Activated CD4-positive, alpha-beta memory T cell treated with anti-CD3 and anti-CD28 coated beads for 36 hours (primary cell): ENCODE measurements at places on chromosomes 3 and 15. TPM values are rescaled to one million over a fixed set of nuclear protein-coding genes. Genes with fewer than 3 reads are reported as not detected.
A peak's percentile ranks its signal among the peaks of the same experiment; 100 is the strongest.

GRCh38 chr3:86230762-86231161 lies 760.2 kb downstream of the VGLL3 start:
- no peak overlapping the region for H3K4me3 ChIP-seq
- no peaks in the 10 kb centered on the region for H3K4me1 ChIP-seq
- H3K36me3 ChIP-seq, result no peaks in the 10 kb centered on the region
- no peak for DNase-seq

DNA sequence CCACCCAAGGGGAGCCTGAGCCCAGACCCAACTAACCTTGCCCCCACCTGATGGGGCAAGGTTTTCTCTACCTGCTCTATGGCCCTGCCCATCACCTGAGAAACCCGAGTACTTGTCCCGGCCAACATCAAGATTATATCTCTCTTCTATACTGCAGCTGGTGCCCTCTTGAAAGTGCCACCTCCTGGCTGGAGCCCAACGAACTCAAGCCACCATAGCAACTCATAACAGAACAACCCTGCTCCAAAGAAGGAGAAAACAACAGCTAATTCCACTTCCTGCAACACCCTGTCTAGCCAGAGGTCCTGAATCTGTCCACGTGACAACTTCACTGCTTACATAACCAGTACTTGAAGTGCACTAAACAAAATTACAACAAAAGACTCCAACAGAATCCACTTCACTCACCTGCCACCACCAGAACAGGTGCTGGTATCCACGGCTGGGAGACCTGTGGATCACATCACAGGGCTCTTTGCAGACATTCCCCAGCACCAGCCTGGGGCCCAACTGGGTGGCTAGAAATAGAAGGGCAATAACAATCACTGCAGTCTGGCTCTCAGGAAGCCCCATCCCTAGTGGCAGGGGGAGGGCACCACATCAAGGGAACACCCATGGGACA lies 49.2 kb downstream of the PIERCE2 start:
- peaks cover 1% of the 10 kb centered on the region for H3K36me3 ChIP-seq
- H3K4me1 ChIP-seq, result no peaks in the 10 kb centered on the region
- no peak for DNase-seq
- H3K27me3 ChIP-seq, result peaks cover 7% of the 10 kb centered on the region

DNA sequence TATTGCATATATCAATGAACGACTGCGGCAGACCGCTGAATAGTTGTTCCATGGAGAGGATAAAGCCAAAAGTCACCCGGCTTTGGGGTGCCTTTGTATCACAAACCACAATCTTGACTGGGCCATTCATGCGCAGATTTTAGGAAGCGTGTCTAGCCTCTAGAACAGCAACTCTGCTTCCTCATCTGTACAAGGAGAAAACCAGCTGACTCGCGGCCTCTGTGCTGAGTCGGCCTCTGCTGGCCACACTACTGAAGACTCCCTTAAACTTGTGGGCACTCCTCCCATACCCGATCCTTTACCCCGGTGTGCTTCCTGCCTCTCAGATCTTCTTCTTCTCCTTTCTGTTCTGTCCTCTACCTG lies 872 bp downstream of the DLEC1 start:
- peak overlapping the region; percentile 93 for H3K27ac ChIP-seq
- H3K4me1 ChIP-seq, result peaks cover 33% of the 10 kb centered on the region
- peaks cover 8% of the 10 kb centered on the region for H3K36me3 ChIP-seq
- no peaks in the 10 kb centered on the region for H3K27me3 ChIP-seq
- peak; percentile 77 for DNase-seq

DNA sequence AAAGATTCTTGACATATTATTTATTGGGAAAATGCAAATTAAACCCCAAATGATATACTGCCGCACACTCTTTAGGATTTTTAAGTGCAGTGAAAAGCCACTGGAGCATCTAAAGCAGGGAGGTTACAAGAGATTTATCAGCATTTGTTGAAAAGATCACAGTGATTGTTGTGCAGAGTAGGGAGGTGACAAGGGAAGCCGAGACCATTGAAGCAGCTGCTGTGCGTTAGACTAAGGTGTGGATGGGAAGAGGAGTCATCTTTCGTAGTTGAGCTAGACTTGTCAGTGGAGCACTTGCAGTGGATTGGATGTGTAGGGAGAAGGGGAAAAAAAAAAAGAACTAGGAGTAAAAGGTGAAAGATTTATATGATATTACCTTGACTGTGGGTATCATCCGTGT lies 854.6 kb downstream of the NTRK3 start:
- H3K36me3 ChIP-seq, result no peaks in the 10 kb centered on the region
- H3K4me1 ChIP-seq, result no peaks in the 10 kb centered on the region
- no peak overlapping the region for H3K4me3 ChIP-seq
- no peak overlapping the region for H3K27ac ChIP-seq
- DNase-seq, result no peak

Gene NEIL1
- 10.1 TPM for total RNA-seq
